ENCODE measurements at places on chromosomes 3 and 15. TPM values are rescaled to one million over a fixed set of nuclear protein-coding genes. Genes with fewer than 3 reads are reported as not detected.
A peak's percentile ranks its signal among the peaks of the same experiment; 100 is the strongest.

The WDR53 gene
- 10.3 TPM for total RNA-seq

DNA sequence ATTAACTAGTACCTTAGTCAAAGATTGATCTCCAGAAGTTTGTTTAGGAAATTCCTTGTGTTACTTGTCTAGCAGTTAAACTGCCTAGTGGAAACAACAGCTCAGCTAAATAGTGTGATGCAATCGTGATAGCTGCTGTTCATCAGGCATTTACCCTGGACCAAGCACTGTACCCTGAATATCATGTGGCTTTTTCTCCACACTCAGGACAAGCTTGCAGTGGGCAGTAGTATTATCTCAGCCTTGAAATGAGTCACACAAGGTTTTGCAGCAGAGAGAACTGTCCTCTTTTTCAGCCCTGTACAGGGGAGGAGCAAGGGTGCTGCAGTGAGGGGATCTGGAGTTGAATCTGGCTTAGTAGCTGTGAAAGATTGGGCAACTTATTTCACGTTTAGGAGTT lies 208.4 kb downstream of the TP63 start:
- peak; percentile 86 for DNase-seq
- H3K36me3 ChIP-seq: no peaks in the 10 kb centered on the region
- no peak overlapping the region for H3K27ac ChIP-seq

- no peak overlapping the region for H3K27ac ChIP-seq
- H3K27me3 ChIP-seq: no peaks in the 10 kb centered on the region
- DNase-seq: no peak
- no peaks in the 10 kb centered on the region for H3K4me1 ChIP-seq
Observed at GRCh38 chr3:120688121-120688520, 6.1 kb upstream of the HGD start.

DNA sequence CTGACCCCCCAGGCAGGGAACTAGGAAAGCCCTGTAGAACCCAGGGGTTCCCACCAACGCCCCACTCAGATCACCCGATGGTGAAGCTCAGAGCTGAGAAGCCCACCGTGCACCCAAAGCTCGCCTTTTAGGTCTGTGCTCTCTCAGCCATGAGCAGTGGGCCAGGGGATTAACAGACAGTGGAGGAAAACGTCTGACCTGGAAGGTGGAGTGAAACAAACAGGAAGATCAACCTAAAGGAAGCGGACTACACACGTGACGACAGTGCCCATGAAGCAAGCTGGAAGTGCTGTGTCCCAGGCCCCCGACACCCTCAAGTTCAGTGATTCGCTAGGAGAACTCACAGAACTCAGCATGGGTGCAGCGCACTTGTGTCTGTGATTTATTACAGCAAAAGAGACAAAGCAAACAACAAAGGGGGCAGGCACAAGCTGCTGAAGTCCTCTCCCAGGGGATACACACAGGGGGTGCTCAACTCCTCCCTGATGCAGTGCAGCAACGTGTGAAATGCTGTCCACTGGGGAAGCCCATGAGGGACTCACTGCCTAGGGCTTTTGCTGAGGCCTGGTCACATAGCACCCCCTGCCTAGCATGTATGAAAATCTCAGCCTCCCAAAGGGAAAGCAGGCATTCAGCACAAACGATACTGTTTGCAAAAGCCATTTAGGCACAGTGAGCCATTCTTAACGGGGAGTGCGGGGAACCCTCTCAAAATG lies 43.5 kb downstream of the CFAP92 start:
- no peak overlapping the region for H3K27ac ChIP-seq
- no peak overlapping the region for H3K4me3 ChIP-seq
- no peaks in the 10 kb centered on the region for H3K36me3 ChIP-seq

The GXYLT2 gene
- 43.1 TPM for total RNA-seq

GRCh38 chr15:89175617-89176191 lies 45.7 kb downstream of the RLBP1 start:
- no peaks in the 10 kb centered on the region for H3K27me3 ChIP-seq
- H3K4me1 ChIP-seq: peaks cover 9% of the 10 kb centered on the region
- H3K4me3 ChIP-seq: no peak overlapping the region
- DNase-seq: no peak
- H3K27ac ChIP-seq: no peak overlapping the region

- peak; percentile 79 for DNase-seq
- H3K27ac ChIP-seq: no peak overlapping the region
- no peak overlapping the region for H3K4me3 ChIP-seq
- H3K4me1 ChIP-seq: no peaks in the 10 kb centered on the region
Observed at GRCh38 chr15:31254431-31255175, 72.0 kb upstream of the KLF13 start.

The LIPH gene
- total RNA-seq: 2.3 TPM

The CFAP92 gene
- total RNA-seq: 0.53 TPM

The AQP9 gene
- not detected for total RNA-seq

The NAA80 gene
- 40.4 TPM for total RNA-seq

- no peaks in the 10 kb centered on the region for H3K4me1 ChIP-seq
- DNase-seq: no peak
- H3K36me3 ChIP-seq: no peaks in the 10 kb centered on the region
- no peak overlapping the region for H3K27ac ChIP-seq
- H3K4me3 ChIP-seq: no peak overlapping the region
Observed at GRCh38 chr15:38684440-38685010, 119.9 kb upstream of the RASGRP1 start.

- H3K36me3 ChIP-seq: no peaks in the 10 kb centered on the region
- H3K4me3 ChIP-seq: no peak overlapping the region
- no peaks in the 10 kb centered on the region for H3K4me1 ChIP-seq
- no peak for DNase-seq
- H3K27me3 ChIP-seq: no peaks in the 10 kb centered on the region
Observed at GRCh38 chr15:80834906-80835305, 55.7 kb downstream of the CEMIP start.

GRCh38 chr15:40870716-40871115 lies 3.3 kb downstream of the RHOV start:
- no peaks in the 10 kb centered on the region for H3K36me3 ChIP-seq
- peaks cover 9% of the 10 kb centered on the region for H3K27me3 ChIP-seq
- H3K4me3 ChIP-seq: no peak overlapping the region
- DNase-seq: no peak
- no peaks in the 10 kb centered on the region for H3K4me1 ChIP-seq

GRCh38 chr15:63448266-63448665 lies 56.1 kb upstream of the USP3 start:
- DNase-seq: no peak
- no peaks in the 10 kb centered on the region for H3K36me3 ChIP-seq
- H3K27ac ChIP-seq: no peak overlapping the region
- H3K4me1 ChIP-seq: no peaks in the 10 kb centered on the region
- no peak overlapping the region for H3K4me3 ChIP-seq

DNA sequence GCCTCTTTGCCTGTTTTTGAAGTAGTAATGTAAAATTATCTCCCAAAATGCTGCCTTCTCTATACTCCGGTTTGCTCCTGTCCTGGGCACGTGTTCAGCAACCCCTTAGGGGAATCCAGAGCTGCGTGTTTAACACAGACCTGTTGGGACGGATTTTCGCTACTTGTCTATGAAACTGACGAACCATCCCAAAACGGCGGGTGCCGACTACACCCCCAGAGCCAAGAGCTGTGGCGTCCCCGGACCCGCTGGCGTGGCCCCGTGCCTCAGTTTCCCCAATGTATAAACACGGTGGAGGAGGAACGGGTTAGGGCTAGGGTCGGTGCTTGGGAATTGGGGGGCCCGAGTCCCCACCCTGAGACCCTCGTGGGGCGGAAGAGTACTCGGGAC lies 473 bp downstream of the FHIT start:
- DNase-seq: peak; percentile 23
- peak overlapping the region; percentile 59 for H3K27ac ChIP-seq
- H3K27me3 ChIP-seq: no peaks in the 10 kb centered on the region
- H3K4me3 ChIP-seq: peak overlapping the region; percentile 49

DNA sequence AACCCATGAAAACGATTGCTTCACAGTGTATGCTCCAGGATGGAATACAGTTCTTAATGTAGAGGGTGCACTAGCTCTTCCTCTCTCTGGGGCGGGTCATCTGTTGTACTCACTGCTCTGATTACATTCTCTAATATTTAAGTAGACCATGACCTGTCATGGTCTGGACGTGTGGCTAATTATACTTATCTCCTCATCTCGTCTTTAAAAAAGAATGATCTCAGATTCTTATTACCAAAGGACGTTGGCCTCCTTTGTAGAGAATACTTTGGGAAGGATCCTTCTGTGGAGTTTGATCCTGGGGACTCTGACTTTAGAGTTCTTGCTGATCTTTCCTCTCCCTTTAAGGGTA lies 48.4 kb upstream of the TRAK1 start:
- no peaks in the 10 kb centered on the region for H3K36me3 ChIP-seq
- H3K27ac ChIP-seq: peak overlapping the region; percentile 81
- no peak overlapping the region for H3K4me3 ChIP-seq
- H3K4me1 ChIP-seq: peaks cover 21% of the 10 kb centered on the region
- H3K27me3 ChIP-seq: no peaks in the 10 kb centered on the region

DNA sequence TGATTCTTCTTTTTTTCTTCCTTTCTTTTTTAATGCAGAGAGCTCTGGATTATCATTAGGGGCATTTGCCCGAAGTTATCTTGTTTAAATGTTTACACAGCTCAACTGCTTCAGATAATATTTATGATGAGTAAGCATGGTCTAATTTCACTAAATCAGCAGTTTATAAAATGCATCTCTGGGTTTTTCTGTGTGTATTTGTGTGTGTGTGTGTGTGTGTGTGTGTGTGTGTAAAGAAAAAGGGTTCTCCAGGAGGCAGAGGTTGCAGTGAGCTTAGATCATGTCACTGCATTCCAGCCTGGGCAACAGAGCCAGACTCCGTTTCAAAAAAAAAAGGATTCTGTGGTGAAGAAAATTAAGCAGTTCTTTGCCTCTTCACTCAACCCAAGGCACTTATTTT lies 25.9 kb upstream of the TNFSF10 start:
- no peaks in the 10 kb centered on the region for H3K27me3 ChIP-seq
- no peak overlapping the region for H3K27ac ChIP-seq
- no peak overlapping the region for H3K4me3 ChIP-seq
- H3K4me1 ChIP-seq: no peaks in the 10 kb centered on the region
- H3K36me3 ChIP-seq: no peaks in the 10 kb centered on the region

DNA sequence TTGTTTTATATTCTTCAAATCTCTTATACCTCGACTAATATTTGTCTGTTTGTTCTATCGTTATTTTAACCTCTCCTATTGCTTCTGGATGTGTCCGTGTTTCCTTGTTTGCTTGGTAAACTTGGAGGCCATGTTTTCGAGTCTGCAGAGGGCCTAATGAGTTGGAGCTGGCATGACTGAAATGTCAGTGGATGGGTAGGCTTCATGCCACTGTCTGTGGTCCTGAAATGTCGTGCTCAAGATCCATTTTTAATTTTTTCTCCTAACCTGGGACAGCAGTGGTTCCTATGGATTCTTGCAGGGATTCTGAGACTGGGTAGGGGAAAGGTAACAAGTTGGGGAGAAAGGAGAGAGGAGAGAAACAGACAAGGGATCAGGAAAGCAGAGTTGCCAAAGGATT lies 18.8 kb upstream of the GASK1A start:
- peak; percentile 19 for DNase-seq
- no peak overlapping the region for H3K27ac ChIP-seq
- no peaks in the 10 kb centered on the region for H3K4me1 ChIP-seq
- peaks cover 17% of the 10 kb centered on the region for H3K27me3 ChIP-seq

The PLSCR4 gene
- total RNA-seq: 1.2 TPM

DNA sequence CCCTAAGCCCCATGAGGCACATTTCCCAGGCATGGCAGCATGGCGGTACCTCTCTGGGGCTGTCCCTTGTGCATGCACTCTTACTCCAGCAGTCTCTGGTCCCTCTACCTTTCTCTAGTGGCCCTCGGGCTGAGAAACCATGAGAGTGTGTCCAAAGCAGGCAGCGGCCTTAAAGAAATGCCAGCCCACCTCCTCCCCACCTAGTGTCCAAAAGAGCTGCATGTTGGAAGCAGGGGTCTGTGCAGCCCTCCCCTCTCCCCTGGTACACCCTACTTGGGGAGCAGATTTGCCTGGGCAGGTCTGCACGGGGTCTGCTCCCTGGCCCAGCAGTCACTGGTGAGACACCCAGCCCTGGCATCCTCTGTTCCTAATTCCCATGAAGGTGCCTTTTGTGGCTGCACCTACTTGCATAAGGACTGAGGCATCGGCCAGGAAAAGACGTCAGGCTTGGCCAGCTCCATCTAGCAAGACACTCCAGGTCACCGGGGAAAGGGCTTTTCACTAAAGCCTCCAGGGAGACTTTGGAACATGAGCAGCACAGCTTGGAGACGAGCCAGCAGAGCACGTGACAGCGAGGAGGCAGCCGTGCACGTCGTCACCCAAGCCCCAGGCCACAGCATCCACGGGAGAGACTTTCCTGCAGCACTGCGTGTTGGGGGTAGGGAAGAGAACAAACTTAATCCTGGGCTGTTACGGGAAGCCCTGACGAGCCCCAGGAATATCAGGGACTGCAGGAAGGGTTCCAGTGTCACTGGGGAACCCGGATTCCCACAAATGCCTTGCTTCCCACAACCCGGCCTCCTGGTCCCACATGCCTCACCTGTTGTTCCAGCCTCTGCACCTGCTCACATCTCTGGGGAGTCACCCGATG lies 38.8 kb downstream of the TM2D3 start:
- H3K36me3 ChIP-seq: no peaks in the 10 kb centered on the region
- peak overlapping the region; percentile 37 for H3K27ac ChIP-seq
- H3K4me3 ChIP-seq: no peak overlapping the region
- peak; percentile 61 for DNase-seq
- no peaks in the 10 kb centered on the region for H3K27me3 ChIP-seq

DNA sequence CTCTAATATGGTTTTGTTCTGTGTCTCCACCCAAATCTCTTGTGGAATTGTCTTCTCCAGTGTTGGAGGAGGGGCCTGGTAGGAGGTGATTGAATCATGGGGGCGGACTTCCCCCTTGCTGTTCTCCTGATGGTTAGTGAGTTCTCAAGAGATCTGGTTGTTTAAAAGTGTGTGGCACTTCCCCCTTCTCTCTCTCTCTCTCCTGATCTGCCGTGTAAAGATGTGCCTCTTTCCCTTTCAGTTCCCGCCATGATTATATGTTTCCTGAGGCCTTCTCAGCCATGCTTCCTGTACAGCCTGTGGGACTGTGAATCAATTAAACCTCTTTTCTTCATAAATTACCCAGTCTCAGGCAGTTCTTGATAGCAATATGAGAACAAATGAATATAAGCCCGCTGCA lies 33.1 kb downstream of the RETNLB start:
- no peaks in the 10 kb centered on the region for H3K4me1 ChIP-seq
- H3K4me3 ChIP-seq: no peak overlapping the region
- H3K36me3 ChIP-seq: no peaks in the 10 kb centered on the region
- DNase-seq: no peak

The LEKR1 gene
- 0.42 TPM for total RNA-seq

- no peak overlapping the region for H3K4me3 ChIP-seq
- H3K27me3 ChIP-seq: peaks cover 68% of the 10 kb centered on the region
- H3K27ac ChIP-seq: no peak overlapping the region
- no peaks in the 10 kb centered on the region for H3K36me3 ChIP-seq
Observed at GRCh38 chr3:124035463-124036121, 43.7 kb upstream of the ROPN1 start.

The MKRN3 gene
- not detected for total RNA-seq

- no peaks in the 10 kb centered on the region for H3K27me3 ChIP-seq
- no peaks in the 10 kb centered on the region for H3K4me1 ChIP-seq
- no peaks in the 10 kb centered on the region for H3K36me3 ChIP-seq
- no peak overlapping the region for H3K4me3 ChIP-seq
- H3K27ac ChIP-seq: no peak overlapping the region
Observed at GRCh38 chr3:185540695-185541094, 11.7 kb downstream of the LIPH start.

The ZNF860 gene
- not detected for total RNA-seq

The PLCB2 gene
- 16.9 TPM for total RNA-seq

The CCDC80 gene
- total RNA-seq: 21.7 TPM

- no peak for DNase-seq
- H3K27me3 ChIP-seq: no peaks in the 10 kb centered on the region
- H3K36me3 ChIP-seq: no peaks in the 10 kb centered on the region
- H3K4me3 ChIP-seq: no peak overlapping the region
- H3K27ac ChIP-seq: no peak overlapping the region
Observed at GRCh38 chr15:96381463-96381862, 51.0 kb downstream of the NR2F2 start.
